ENCODE measurements at places on chromosomes 1 and 21.

DNA sequence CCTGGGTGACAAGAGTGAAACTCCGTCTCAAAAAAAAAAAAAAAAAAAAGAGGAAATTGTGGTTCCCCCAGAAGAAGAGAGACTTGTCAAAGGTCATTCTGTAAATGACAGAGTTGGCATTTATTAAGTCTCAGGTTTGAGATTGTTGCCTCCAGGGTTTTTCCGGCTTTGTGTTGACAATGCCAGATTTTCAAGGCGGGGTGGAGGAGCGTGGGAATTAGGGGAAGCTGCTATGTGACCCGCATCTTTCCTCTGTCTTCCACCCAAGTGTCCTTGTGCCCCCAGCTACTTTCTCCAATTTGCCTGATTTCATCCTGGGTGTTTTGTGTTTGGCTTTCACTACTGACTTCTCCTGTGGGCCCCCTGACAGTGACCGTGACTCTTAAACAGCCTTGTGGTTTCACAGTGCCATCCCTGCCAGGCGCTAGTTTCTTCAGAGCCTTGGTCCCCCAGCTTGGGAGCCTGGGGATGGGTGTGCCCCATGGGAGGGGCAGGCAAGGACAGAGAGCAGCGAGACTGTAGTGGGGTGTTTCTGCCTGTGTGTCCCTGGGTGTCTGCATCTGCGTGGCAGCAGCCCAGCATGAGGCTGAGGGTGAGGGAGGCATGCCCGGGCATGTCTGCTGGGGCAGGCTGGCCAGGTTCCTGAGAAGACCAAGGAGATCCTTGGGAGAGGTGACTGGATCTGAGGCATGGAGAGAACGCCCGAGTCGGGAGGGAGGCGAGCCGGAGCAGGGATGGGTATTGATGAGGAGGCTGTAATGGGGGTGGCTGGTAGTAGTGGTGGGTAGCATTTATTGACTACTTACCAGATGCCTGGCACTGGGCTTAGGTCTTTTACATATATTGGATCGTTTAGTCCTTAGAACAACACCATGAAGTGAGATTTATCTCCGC is 46.3 kb downstream of the IER5 start:
- DNase-seq, result no peak

- DNase-seq, result no peak
These were observed 11.7 kb downstream of the LRRC71 start for GRCh38 chr1:156931974-156932710.

DNA sequence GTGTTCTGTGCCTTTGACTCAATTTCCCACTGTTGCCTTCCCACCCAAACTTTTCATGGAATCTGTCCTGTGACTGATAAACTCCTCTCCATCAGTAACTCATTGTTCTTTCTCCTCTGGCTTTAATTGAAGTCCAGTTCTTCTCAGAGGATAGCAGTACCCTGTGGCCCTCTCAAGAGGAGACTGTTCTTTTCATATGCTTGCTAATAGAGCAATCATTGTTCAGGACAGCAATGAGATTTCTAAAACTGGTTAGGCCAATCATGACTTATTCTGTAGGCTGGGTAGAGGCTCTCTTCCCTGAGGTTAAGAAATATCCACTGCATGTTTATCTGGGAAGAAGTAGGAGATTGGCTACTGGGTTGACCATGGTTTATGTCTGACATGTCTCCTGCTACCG is 98.8 kb downstream of the CHD1L start:
- no peak for DNase-seq

- DNase-seq, result no peak
These were observed 137.4 kb upstream of the BARHL2 start for GRCh38 chr1:90854397-90854924.

GRCh38 chr21:44959376-44960091 is 19.7 kb downstream of the SLX9 start:
- DNase-seq, result no peak

DNA sequence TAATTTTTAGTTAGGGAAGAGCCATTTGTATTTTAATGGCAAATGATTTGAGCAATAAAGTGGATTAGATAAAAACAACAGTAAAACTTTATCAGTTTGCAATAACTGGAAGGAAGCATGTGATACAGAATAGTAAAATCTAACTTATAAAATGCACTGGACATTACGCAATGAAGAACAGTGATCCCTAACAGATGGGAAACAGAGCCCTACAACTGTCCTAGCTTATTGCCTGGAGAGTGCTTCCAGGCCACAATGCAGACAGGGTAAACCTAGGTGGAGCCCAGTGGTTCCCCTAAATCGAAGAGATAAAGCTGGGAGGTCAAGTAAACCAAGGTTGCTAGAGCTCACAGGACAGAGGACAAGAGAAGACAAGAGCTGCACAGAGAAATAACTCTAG is 7.0 kb downstream of the OMA1 start:
- DNase-seq, result no peak

DNA sequence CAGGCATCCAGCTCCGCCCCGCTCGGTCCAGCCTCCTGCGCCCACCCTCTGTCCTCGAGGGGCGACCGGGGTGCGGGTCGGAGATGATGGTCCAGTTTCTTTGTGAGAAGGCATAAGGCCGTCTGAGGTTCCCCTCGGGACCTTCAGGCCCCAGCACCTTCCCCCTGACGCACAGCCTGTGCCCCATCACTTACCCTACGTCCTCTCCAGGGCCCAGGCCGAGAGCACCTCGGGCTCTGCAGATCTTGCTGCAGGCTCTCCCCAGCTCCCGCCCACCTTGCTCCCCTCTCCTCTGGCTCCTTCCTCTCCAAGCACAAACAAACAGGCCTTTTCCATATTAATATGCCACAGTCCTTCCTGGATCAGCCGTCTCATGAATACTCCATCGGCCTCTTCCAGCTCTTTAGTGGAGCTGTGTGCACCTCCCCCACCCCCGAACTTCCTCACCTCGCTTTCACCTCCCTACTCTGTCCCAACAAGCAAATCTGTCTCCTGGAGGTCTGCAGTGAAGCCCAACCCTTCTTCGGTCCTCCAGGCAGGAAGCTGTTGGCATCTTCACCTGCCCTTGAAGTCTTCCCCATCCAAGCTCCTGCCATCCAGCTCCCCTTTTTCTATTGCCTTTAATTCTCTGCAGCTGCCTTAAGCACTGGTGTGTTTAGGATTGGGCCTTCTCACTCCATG is 448 bp upstream of the COL9A2 start:
- no peak for DNase-seq

DNA sequence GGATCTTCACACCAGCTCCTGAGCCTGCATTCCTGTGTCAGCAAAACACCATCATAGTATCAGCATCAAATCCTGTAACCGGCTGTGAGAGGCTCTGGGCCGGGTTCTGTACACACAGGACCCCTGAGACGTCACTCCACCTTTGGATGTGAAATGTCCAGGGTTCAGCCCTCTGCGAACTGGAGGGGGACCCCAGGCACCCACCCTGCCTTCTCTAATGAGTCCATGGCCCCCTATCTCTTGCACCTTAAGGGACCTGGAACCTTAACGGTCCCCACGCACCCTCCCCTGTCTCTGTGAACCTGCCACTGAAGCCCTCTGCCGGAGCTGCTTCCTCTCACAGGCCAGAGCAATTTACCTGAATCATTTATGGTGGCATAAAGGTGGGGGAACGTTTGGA is 257.8 kb downstream of the NPHP4 start:
- no peak for DNase-seq

All from caudate nucleus (tissue), 63 donors.